ENCODE measurements at places on chromosomes 5 and 9.

GRCh38 chr5:117302949-117303348 lies 728.3 kb upstream of the SEMA6A start:
- DNase-seq, result no peak

DNA sequence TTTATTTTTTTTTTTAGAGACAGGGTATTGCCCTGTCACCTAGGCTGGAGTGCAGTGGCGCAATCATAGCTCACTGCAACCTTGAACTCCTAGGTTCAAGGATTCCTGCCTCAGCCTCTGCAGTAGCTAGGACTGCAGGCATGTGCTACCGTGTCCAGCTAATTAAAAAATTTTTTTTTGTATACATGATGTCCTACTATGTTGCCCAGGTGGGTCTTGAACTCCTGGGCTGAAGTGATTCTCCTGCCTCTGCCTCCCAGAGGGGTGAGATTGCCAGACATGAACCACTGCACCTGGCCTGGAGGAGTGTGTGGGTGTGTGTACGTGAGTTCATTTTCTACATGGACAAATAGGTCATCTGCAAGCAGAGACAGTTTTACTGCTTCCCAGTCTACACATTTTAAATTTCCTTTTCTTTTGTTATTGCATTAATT lies 33.8 kb downstream of the JMY start:
- DNase-seq, result no peak

GRCh38 chr9:2691626-2692025 lies 25.7 kb upstream of the KCNV2 start:
- no peak for DNase-seq

GRCh38 chr5:73499187-73499586 lies 945 bp downstream of the BTF3 start:
- DNase-seq, result no peak

DNA sequence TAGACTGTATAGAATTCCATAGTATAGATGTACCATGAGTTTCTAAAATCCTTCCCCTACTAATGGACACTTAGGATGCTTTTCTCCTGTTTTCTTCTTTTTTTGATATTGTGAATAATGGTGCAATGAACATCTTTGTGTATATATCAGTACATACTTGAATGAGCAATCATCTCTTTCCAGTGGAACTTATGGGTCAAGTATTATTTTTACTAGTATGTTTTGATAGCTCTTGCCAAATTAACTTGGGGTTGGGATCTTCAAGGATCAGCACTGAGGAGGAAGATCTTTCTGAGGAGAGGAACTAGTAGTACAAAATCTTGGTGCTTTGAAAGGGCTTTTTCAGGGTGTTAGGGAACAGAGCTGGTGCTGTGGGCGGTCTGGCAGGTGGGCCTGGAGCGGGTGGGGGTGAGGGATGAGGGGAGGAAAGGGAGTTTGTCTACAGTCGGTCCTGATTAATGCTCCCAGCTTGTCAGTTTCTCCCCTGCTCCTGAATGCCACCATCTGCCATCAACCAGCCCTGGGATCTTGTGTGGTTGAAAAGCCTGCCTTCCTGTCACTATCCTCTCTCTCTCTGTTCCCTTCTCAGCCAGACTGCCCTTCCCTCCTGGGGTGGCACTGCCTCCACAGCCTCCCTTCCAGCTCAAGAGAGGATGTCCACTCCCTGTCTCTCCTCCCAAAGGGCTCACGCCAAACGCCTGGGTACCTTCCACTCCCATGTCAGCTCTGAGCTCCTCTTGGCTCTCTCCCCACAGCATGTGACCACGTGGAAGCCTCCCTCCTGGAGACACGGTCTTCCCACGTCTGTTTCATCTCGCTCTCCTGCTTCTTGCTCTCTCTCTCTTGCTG lies 185.9 kb downstream of the DAB2IP start:
- no peak for DNase-seq

- no peak for DNase-seq
Measured at GRCh38 chr9:134532084-134532483, 109.5 kb upstream of the COL5A1 start.

DNA sequence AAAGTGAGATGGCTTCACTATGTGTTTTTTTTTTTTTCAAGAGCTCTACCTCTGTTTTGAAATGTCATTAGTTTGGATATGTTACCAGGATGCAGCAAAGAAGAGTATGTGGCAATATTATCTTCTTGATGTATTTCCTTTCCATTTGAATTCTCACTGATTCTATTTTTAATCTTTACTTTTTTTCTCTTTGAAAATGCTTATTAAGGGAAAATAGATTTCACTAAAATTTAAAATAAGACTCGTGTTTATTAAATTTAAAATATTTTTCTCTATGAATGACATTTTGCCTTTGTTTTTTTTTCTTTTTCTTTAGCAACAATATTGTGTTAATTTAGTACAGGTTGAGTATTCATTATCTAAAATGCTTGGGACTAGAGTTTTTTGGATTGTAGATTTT lies 29.2 kb downstream of the TENT2 start:
- DNase-seq, result no peak

GRCh38 chr9:18208166-18209059 lies 265.5 kb upstream of the ADAMTSL1 start:
- no peak for DNase-seq

DNA sequence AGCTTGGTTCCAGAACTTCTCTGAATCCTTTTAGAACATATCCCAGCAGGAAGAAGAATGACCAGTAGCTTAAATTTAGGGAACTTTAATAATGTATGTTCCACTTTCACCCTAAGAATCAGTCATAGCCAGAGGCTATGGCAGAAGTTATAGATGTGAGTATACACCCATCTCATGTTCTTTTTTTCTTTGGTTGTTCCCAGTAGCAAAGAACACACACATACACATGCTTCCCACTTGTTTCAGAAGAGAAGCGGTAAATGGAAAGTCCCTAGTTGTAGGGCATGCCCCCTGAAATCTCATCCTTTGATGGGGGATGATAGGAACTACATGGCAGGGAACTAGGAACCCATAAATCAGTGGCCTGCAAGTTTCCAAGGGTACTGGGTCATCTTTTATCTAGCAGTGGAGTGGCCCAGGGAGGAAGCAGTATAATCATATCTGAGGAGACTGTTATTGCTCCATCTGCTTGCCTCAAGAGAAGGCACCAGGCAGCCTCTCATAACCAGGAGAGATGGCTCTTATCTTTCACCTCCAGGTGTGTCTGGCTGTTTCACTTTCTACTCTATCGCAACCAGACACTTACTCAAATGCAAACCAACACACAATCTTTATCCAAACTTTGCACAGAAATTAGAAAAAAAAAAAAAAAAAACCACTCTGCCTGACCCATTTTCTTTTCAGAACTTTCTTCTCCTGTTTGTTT lies 109.5 kb downstream of the SNCAIP start:
- no peak for DNase-seq

DNA sequence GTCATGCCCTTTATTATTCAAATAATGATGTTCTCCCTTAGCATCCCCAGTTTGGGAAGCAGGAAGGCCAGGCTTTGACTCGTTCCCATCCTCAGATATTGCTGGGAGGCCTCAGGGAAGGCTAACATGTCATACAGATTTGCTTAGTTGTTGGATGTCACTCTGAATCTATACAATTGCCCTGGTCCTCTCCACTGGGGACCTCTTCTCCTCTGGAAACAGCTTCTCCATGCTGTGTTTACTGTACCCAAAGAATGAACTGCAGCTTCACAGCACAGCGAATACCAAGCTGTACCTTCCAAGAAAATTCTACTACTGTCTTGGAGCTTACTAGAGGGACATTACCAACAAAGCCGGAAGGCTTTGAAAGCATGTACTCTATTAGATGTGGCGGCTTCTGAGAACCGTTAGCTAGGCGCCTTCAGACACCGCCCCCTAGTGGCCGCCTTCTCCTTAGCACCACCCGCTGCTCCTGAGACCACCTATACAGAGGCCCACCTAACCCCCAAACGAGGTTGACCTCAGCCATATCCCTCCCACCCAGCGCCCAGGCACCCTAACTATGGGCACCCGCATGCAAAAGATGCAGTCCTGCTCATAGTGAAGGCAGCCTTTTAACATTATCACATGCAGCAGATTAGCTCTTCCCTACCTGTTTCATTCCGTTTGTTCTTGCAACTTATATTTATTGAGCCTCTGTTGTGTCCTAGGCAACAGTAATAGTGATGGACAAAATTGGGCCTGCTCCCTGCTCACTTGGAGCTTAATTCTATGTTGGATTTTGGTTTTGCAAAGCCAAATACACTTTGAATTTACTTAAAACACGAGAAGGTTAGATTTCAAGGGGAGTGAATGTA lies 34.9 kb upstream of the FOXI1 start:
- no peak for DNase-seq

DNA sequence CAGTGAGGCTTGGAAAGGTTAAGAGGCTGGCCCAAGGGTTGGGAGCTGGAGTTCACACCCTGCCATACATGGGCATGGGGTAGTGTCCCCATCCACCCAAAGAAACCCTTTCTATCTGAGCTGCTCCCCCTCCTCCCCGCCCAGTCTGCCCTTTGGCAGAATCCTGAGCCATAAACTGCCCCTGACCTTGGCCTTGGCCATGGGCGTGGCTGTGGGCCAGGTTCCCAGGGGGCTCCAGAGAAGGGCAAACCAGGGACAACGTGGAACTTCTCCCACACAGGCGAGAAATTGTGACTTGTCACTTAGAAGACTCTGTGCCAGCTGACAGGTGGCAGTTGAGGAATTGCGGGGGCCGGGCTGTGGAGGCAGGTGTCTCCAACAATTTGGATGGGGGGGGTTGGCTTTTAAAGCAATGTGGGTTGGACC lies 4.8 kb downstream of the FAM78A start:
- no peak for DNase-seq

DNA sequence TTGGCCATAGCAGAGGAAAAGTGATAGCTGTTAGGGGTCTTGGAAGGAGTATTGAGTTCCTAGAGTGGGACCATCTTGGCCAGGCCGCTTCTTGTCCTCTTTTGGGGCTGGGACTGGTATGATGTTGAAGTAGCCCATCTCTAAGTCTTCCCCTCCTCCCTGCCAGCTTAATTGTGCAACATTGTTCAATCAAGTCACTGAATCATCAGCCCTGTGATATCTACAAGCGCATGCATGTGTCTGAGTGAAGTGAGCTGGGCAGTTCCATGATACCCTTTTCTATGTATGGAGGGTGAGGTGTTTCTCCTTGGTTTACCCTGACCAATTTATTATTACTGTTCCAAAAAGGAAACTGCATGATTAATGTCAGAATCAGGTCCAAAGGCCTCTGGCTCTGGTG lies 112.2 kb downstream of the C9orf152 start:
- no peak for DNase-seq

GRCh38 chr5:16013334-16014065 lies 166.1 kb downstream of the MARCHF11 start:
- no peak for DNase-seq

GRCh38 chr5:10577371-10578292 lies 13.8 kb downstream of the ANKRD33B start:
- no peak for DNase-seq

DNA sequence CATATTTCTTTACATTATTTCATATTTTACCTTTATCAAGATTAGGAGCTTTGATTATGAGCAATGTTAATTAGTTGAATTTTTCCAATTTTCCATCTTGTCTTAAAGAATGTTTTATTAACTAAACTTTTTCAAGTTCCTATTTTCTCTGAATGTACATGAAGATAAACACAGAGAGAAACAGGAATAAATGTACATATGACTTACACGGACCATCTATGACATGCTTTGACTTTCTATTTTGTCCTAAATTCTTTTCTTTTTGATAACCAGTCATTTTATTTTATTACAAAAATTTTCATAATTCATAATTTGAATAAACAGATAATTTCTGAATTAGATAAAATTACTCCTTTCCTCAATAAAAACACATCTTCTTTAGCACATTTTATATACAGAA lies 1038.8 kb upstream of the ARRDC3 start:
- DNase-seq, result no peak

GRCh38 chr5:156920861-156921431 lies 42.1 kb downstream of the TIMD4 start:
- DNase-seq, result no peak

- no peak for DNase-seq
Measured at GRCh38 chr5:143359869-143360268, 43.6 kb downstream of the NR3C1 start.

- no peak for DNase-seq
Measured at GRCh38 chr5:168342985-168343384, 51.5 kb downstream of the WWC1 start.

DNA sequence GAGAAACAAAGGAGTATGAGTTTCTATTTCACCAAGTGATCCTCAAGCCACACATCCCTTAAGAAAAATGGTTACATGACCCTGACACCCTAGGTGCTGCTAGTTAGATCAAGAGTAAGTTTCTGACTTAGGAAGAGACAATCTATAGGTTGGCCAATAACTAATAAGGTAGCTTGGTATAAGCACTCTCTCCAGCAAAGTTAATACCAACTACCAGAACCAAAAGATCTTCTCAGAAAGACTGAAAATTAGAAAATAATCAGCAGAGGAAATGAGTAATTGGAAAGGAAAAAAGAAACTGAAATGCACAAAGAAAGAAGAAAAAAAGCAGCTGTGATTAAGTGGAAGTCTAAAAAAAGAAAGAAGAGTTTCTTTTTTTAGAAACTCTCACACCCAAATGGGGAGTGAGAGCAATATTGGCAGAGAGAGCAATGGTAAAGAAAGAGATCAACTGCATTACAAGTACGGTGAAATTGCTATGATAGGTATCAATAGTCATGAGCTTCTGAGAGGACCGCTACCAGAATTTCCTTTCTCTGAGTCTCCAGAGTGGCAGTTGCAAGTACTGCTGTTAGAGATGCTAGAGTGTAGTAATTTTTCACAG lies 195.5 kb downstream of the TMEM167A start:
- no peak for DNase-seq

- DNase-seq, result no peak
Measured at GRCh38 chr5:134099939-134100282, 14.6 kb upstream of the TCF7 start.

DNA sequence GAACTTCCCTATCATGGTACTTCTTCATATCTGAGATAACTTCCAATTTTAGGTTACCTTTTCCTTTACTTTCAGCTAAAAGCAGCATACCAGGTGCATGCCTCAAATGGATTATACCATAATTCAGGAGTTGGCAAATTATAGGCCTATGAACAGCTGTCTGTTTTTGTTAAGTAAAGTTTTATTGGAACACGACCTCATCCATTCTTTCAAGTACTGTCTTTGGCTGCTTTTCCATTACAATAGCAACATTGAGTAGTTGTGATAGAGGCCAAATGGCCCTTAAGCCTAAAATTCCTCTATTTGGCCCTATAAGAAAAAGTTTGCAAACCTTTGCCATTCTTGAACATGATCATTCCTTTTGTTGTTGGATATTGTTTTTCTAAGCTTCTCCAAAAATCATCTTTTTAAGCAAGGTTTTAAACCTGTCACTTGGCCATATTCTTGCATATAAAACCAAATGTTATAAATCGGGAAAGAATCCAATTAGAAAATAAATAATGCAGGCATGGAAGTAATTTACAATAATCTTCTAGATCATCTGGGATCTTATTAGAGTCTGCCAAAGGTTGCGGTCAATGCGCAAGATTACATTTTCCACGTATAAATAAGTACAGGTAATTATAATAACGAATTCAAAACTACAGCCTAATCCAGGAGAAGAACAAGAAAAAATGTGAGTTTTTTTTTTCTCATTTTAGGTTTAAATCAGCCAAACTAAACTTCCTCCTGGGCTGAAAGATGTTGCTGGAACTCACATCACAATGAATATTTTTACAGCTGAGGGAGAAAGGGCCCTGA lies 226.5 kb upstream of the ANKRD55 start:
- DNase-seq, result no peak
